Retinal pigment epithelial cell (primary cell): ENCODE measurements at places on chromosomes 3 and 15.

DNA sequence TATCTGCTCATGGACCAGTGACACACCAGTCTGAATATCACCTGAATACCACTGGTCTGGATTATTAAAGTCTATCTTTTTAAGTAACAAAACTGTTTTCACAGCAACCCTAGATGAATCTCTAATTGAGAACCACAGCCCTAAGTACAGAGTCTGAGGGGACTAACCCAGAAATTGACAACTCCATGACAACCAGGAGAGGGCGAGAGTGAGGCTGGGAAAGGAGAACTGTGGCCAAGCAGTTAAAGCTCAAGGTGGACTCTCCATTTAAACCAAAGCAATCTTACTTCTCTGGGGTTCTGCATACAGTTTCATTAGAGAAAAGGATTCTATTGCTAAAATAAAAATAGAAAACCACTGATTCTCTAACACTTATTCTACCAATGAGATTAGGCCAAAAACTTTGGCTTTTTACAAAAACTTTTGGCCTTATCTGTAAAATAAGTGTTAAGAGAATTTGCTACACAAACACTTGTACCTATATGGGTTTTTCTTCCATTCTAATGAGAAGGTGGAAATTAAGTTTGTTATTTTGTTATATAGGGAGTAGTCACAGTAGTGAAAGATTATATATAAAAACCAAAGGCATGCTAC lies 11.4 kb downstream of the NEK10 start:
- DNase-seq: peak; percentile 22

DNA sequence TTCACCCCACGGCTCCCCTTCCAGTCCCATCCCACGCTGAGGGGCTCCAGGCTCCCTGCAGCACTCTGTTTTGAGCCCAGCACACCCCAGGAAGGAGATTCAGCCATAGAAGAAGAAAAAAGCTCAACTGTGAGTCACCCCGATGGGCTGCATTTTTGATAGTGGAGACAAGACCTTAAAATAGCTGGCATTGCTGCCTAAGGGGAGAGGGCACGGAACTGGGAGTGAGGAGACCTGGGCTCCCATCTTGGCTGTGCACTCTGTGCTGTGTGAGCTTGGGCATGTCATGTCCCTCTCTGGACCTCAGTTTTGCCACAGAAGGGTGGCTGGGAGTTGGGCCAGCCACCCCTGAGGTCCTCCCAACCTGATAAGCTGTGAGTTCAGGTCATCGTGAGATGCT lies 57.2 kb upstream of the SMAD6 start:
- DNase-seq: no peak

- peak; percentile 63 for DNase-seq
Observed at GRCh38 chr3:15377961-15378791, 45.8 kb upstream of the SH3BP5 start.

DNA sequence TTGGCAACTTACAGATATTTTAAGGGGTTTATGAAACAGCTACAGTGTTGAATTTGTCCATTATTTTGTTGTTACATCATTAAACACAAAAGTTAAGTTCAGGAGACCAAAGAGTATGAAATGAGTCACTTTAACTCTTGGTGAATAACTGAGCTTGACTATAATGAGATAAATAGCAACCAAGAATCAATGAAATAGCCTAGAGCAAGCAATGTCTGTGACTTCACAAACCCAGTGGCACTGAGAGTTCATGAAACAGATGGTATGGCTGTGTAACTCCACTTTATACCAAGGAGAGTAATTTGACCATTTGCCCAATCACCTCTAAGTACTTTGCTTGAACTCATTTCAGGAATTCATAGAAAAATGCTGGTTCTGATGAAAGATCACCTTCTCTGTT lies 169.6 kb upstream of the GADL1 start:
- DNase-seq: no peak

- no peak for DNase-seq
Observed at GRCh38 chr3:58473275-58473674, 18.6 kb upstream of the KCTD6 start.

- DNase-seq: peak; percentile 82
Observed at GRCh38 chr15:96327155-96327741, 3.3 kb upstream of the NR2F2 start.

- DNase-seq: no peak
Observed at GRCh38 chr15:62454567-62455172, 289.6 kb upstream of the C2CD4B start.

GRCh38 chr15:95816591-95816990 lies 513.9 kb upstream of the NR2F2 start:
- no peak for DNase-seq

GRCh38 chr3:177746337-177746933 lies 549.2 kb upstream of the TBL1XR1 start:
- DNase-seq: peak; percentile 38

DNA sequence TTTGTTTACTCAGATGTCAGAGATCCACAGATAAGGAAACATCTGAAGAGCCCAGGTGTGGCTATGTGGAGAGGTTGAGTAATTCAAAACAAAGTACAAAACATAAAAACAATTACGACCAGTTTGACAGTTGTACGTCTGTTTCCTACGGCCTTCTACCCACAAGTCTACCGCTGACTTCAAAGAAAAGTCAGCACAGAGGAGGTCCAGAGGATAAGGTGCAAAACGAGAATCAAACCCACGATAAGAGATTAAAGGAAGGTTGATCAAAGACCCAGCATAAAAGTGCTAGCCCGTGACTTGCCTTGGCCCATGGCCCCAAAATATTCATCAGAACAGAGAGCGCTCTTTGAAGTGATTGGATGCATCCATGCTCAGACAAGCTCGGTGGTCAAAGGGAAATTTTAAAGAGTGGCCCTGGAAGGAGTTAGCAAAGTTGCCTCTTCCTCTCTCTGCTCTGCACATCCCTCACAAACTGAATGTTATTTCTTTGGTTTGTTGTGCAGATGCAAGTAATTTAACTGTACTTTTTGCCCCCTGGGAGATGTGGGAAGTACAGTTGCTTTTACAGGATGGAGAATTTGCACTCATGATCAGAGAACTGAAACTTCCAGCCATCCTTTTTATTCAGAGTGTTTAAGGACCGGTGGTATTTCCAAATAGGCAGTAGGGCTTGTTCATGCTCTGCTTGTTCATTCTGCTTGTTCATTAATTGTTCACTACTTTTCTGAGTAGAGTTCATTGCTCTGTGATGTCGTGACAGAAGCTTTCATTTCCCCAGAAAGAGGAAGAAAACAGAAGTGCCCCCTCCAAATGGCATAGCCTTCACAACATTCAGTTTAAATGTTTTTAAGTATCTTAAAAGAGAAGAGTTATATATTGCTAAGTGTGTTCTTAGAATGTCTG lies 31.1 kb downstream of the MME start:
- DNase-seq: no peak

DNA sequence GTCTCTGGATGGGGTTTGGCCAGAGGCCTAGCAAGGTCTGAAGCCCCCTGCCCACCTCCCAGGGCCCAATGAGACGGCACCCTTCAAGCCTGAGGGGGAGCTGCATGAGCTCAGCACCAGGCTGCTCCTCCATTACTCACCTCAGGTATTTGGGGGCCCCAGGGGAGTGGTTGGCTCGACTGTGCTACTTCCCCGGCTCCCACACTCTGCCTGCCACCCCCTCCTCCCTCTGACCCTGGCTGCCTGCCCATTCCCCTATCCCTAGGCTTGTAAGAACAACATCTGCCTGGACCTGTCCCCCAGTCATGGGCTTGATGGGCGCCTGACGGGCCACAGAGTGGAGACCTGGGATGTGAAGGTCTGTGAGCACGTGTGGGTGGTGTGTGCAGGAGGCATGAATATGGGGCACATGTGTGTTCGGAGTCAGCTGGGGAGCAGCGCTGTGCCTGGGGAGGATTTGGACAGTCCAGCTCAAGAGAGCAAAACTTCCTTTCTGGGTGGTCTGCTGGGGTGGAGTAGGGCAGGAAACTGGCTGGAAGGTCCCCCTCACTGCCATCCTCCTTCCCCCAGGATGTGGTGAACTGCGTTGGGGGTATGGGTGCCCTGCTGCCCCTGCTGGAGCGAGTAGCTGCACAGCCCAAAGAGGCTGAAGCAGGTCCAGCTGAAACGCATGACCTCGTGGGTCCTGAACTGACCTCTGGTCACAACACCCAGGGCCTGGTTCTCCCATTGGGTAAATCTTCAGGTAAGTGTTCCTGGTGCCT lies 17.4 kb downstream of the NBEAL2 start:
- no peak for DNase-seq

GRCh38 chr3:56818156-56818985 lies 16.6 kb upstream of the ARHGEF3 start:
- DNase-seq: no peak

GRCh38 chr15:29134641-29135308 lies 134.8 kb downstream of the NSMCE3 start:
- no peak for DNase-seq

- DNase-seq: no peak
Observed at GRCh38 chr3:33030246-33030645, 66.7 kb downstream of the GLB1 start.

GRCh38 chr3:14397531-14397930 lies 4.9 kb upstream of the SLC6A6 start:
- no peak for DNase-seq

GRCh38 chr3:187132666-187133065 lies 6.6 kb downstream of the RPL39L start:
- DNase-seq: no peak

DNA sequence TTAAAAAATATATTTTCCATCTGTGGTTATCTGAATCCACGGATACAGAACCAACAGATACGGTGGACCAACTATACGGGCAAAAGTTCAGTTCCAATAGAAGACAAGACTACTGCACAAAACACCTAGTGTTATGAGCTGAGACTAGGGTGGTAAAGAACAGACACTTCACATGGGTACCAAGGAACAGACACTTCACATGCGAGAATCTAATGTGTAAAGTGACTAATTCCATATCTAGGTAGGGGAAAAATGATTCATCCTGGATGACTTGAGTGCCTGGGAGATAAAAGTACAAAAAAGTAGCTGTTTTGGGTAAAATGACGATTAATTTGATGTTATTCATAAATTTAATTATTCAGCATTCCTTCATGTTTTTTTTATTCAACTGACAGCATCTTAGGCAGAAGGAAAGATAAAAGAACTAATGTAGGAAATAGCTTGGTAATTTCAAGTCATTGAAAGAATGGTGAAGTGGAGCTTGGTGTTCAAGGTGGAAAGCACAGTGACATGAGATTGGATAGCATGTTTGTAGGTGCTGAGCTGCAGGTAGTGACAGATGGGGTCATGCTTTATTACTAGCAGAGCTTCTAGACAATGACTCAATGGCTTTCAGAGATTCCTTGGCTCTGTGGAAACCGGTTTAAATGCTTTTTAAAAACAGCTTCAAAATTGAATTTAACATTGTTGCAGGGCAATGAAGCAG lies 5.2 kb downstream of the CD200 start:
- DNase-seq: no peak

DNA sequence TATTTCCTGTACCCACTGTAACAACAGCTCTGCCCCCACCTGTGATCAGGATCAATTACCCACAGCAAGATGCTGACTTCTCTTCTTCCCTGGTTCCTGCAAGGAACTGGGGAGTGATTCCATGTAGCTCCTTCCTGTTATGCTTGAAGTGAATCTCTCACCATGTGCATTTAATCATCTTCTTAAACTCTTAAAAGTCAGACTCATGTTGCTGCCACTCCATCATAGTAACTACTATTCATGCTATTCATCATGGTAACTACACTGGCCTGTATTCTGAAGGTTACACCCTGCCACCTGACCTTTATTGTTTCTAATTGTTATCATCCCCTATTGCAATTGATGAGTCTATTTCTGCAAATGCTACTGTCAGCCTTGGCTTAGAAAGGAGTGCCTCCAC lies 89.5 kb downstream of the SUCNR1 start:
- no peak for DNase-seq

GRCh38 chr15:101067660-101068522 lies 148.7 kb downstream of the LRRK1 start:
- DNase-seq: no peak

- DNase-seq: no peak
Observed at GRCh38 chr3:31094048-31094447, 199.6 kb upstream of the GADL1 start.

- no peak for DNase-seq
Observed at GRCh38 chr3:177124882-177125281, 72.4 kb downstream of the TBL1XR1 start.

DNA sequence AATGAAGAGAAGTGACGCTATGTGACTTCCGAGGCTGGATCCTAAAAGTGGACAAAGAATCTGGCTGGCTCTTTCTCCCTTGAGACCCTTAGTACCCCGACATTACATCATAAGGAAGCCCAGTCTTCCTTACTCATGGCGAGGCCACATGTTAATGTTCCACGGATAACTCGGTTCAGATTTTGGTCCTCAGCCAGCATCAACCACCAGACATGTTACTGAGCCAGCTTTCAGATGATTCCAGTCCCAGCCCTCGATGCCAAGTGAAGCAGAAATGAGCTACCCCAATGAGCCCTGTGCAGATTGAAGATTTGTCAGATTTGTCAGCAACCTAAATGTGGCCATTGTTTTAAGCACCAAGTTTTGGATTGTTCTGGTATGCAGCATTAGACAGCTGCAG lies 46.6 kb downstream of the SLCO2A1 start:
- no peak for DNase-seq

GRCh38 chr15:64635499-64636495 lies 139.6 kb downstream of the RBPMS2 start:
- peak; percentile 84 for DNase-seq

- no peak for DNase-seq
Observed at GRCh38 chr15:81882504-81882903, 163.3 kb downstream of the MEX3B start.

DNA sequence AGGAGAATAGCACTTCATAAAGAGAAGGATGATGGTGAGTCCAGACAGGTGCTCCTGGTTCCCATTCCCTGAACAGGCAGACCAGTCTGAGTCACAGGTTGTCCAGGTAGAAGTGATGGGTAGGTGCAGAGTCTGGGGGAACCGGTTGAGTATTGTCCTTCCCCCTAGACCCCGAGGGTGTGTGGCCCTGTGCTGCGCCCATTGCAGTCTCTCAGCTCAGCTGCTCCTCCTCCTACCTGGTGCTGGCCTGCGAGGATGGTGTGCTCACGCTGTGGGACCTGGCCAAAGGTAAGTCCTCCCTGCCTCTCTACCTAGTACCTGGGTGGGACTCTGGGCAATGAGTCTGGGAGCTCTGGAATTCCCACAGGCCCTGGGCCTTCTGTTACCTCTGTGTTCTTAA lies 19.8 kb downstream of the MESP1 start:
- no peak for DNase-seq

DNA sequence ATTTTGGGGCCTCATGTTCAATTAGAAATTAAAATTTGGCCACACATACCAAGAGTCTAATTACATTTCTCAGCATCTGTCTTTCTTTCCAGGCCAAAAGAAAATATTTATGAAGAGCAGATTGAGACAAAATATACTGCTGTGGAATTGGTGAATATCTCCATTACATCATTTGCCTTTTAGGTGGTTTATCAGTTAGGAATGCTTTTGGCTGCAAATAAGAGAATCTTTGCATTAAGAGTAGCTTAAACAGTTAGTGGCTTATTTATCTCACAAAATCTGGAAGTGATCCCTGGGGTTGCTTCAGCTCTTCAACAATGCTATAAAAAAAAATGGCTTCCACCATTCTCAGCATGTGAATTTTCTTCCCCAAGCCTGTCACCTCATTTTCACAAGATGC lies 308.7 kb downstream of the MAGI1 start:
- no peak for DNase-seq
